Uterus (tissue), 4 donors: ENCODE measurements at places on chromosomes 3 and 15. TPM values are rescaled to one million over a fixed set of nuclear protein-coding genes. Genes with fewer than 3 reads are reported as not detected.

GRCh38 chr3:14047027-14047426 is 77.6 kb downstream of the CHCHD4 start:
- H3K27me3 ChIP-seq: no peaks in the 10 kb centered on the region
- H3K36me3 ChIP-seq: no peaks in the 10 kb centered on the region
- no peaks in the 10 kb centered on the region for H3K4me1 ChIP-seq
- no peak overlapping the region for H3K4me3 ChIP-seq
- H3K27ac ChIP-seq: no peak overlapping the region

The ZPLD1 gene
- not detected for total RNA-seq

GRCh38 chr15:99957642-99958013 is 224.4 kb upstream of the LYSMD4 start:
- H3K27ac ChIP-seq: no peak overlapping the region
- no peak for DNase-seq
- H3K27me3 ChIP-seq: no peaks in the 10 kb centered on the region
- H3K4me3 ChIP-seq: no peak overlapping the region

DNA sequence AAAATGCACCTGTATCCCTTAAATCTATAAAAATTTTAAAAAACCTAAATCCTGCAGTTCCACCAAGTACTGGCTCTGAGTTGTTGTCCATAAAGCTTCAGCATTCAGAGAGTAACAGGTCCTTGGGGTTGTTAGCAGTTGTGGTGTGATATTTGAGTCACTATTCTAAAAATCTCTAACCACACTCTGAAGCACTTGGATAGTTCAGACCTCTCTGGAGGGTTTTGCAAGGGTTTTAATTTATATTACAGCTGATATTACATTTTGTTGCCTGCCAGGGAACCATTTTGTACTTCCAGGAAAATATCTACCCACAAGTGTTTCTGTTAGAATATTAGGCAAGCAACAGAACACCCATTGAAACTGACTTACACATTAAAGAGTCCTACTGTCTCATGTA is 255.6 kb downstream of the TBL1XR1 start:
- H3K4me3 ChIP-seq: no peak overlapping the region
- no peaks in the 10 kb centered on the region for H3K36me3 ChIP-seq
- DNase-seq: no peak
- no peak overlapping the region for H3K27ac ChIP-seq

The GPR87 gene
- not detected for total RNA-seq

The CGNL1 gene
- total RNA-seq: 15.1 TPM

The SI gene
- not detected for total RNA-seq

The EPHB3 gene
- 9.4 TPM for total RNA-seq

The CMTM6 gene
- total RNA-seq: 76.2 TPM

DNA sequence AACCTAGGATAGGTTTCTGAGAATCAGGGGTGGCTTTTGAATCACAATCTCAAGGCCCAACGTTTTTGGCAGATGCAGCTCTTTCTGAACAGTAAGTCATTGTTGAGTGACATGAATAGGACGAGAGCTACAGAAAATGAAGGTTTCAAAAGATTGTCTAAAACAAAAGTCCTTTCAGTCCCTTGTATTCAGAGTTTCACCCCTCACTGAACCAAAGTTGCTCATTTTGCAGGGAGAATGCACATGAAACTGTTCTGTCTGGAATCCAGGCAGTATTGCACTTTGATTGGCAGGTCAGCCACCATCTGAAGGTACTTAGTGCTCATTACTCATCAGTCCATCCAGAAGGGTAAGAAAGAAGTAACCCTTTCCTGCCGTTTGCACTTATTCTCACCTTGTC is 24.1 kb upstream of the RASGRP1 start:
- H3K27me3 ChIP-seq: no peaks in the 10 kb centered on the region
- no peaks in the 10 kb centered on the region for H3K36me3 ChIP-seq
- no peak overlapping the region for H3K4me3 ChIP-seq
- DNase-seq: no peak
- no peaks in the 10 kb centered on the region for H3K4me1 ChIP-seq

DNA sequence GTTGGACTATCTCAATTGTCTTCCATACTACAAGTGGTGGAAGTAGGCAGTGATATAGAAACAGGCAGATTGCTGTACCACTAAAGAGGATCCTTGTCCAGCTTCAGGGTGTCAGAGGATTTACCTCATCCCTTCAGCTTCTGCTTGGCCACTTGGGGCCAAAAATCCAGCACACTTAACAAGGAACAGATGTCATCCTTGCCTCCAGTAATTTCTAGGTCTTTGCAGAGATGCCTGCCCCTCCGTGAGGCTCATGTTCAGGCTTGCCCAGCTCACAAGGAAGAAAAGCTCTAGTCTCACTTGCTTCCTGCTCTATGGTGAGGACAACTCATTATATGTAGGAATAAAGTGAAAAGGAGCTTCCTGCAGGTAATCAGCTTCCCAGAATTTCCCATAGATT is 510.3 kb downstream of the EPHA3 start:
- H3K27me3 ChIP-seq: no peaks in the 10 kb centered on the region
- no peak overlapping the region for H3K27ac ChIP-seq
- no peaks in the 10 kb centered on the region for H3K36me3 ChIP-seq

DNA sequence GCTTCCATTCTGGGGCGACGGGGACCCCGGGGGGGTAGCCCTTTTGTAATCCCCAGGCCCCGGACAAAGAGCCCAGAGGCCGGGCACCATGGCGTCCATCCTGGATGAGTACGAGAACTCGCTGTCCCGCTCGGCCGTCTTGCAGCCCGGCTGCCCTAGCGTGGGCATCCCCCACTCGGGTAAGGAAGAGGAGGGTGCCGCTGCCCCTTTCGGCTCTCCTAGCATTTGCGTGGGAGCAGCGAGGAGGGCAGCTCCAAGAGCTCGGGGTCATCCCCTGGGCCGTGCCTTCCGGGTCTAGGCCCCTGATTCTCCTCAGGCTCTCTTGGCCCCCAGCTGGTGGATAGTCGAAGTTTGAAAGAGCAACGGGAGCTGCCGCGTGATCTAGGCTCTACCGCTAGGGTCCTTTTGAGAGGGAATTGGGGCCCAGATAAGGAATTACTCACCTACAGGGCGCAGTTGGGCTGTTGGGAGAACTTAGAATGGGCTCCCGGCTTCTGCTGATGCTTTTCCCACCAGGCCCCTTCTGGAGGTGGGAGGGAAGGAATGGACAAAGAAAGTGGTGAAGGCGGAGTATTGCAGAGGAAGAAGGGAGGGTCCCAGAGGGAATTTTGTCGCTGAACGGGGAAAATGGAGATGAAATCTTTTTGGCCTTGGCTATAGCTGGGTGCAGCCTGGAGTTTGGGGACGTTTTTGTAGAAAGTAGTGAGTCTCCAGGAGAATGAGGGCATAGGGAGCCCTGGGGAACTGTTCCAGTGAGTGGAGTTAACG is 615 bp downstream of the VPS18 start:
- H3K27me3 ChIP-seq: no peaks in the 10 kb centered on the region
- peak overlapping the region; percentile 83 for H3K4me3 ChIP-seq
- peak overlapping the region; percentile 86 for H3K27ac ChIP-seq
- no peaks in the 10 kb centered on the region for H3K4me1 ChIP-seq
- no peaks in the 10 kb centered on the region for H3K36me3 ChIP-seq

DNA sequence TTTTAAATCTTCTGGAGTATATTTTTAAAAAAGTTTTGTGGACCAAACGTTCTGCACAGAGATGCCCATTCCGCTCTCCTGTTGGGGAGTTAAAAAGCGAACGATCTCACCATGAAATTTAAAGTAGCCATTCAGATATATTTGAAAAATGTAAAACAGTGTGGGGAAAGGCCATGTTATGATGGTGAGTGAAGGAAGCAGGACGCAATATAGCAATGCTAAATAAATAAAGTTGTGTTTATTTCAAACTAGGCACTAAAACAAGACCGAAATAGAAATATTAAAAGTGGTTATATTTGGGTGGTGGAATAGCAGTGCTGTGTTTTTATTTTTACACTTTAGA is 327 bp upstream of the CCDC13 start:
- H3K4me3 ChIP-seq: peak overlapping the region; percentile 51
- no peaks in the 10 kb centered on the region for H3K36me3 ChIP-seq
- no peaks in the 10 kb centered on the region for H3K4me1 ChIP-seq
- DNase-seq: no peak

DNA sequence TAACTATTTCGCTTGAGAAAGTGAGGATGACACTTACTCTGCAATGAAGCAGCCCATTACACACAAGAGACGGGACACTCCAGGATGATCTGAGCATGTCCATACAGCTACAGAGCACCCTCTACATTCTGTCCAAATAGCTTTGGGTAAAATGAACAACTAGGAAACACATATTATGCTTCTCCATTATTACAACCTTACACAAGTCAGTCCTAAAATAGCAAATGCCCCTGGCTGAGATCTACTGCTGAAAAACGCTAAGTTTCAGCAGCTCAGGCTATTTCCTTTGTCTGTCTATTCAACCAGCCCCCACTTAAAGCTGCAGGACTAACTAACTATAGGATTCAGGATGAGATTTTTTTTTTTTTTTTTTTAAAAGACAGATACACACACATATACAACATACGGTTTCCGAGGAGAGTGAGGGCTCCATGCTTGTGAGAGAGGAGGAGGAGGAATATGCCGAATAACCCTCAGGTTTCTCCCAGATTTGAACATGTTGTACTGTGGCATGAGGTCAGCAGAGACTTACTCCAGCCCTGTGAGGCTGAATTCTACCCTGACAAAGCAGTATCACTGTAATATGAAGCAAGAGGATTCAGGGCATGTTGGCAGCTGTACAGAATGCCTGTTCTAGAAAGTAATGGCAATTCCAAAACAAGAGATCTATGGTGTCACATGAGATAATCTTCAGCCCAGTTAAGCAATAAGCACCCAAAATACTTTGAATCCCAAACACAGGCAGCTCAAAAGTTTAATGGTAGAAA is 117.3 kb upstream of the PLXND1 start:
- peak overlapping the region; percentile 62 for H3K27ac ChIP-seq
- no peaks in the 10 kb centered on the region for H3K36me3 ChIP-seq
- H3K27me3 ChIP-seq: no peaks in the 10 kb centered on the region
- no peak overlapping the region for H3K4me3 ChIP-seq
- peak; percentile 72 for DNase-seq
- H3K4me1 ChIP-seq: peaks cover 3% of the 10 kb centered on the region

The PLA1A gene
- total RNA-seq: 16.5 TPM

DNA sequence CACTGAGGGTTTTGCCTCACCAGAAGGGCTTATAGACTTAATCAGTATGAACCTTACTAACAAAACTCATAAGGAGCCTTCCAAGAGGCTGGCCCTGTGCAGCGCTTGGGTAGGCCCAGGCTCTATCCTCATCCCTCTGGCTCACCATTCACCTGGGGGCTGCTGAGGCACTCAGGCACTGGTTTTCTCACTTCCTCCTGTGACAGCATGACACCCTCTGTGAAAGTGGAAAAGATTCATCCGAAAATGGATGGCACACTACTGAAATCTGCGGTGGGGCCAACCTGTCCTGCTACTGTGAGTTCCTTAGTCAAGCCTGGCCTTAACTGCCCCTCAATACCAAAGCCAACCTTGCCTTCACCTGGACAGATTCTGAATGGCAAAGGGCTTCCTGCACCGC is 41.3 kb downstream of the PSMD6 start:
- H3K27ac ChIP-seq: no peak overlapping the region
- no peak overlapping the region for H3K4me3 ChIP-seq
- no peaks in the 10 kb centered on the region for H3K4me1 ChIP-seq
- H3K36me3 ChIP-seq: no peaks in the 10 kb centered on the region
- no peaks in the 10 kb centered on the region for H3K27me3 ChIP-seq

DNA sequence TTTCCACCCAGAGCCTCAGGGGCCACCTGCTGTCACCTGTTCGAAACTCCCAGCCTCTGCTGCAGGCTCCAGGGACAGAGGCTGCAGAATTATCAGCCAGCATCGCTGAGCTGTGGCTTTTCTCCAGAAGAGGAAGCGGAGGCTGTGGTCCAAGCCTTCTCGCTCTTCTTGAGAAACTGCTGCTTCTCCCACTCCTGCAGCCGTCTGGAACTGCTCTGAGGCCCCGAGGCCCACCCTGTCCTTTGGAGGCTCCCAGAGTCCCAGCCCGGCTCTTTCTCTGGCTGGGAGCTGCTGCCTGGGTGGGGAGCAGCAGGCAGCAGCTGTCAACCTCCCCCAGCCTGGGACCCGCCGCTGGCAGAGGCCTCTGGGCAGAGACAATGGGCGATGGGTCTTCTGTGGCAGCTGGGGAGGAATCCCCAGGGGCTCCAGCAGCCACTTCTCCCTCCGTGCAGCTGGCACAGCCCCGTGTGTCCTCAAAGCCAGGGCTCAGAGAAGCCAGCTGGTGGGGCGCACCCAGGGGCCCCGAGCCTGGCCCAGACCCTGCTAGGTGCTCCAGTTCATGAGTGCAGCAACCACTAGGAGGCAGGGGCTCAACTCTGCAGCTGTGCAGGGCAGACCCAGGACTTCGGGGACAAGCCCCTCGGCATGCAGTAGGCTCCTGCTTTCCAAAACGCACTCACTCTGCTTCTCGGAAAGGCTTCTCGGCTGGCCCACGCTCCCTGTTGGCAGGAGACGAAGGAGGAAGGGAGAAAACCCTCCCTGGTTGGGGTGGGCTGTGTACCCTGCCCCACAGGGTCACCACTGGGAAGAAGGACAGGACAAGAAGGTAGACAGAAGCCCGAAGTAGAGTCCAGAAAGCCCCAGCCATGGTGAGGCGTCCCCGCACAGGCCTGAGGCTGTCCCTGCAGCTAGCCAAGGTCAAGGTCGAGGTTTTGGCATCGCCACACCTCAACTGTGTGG is 49.9 kb upstream of the FURIN start:
- no peak overlapping the region for H3K4me3 ChIP-seq
- DNase-seq: no peak
- no peaks in the 10 kb centered on the region for H3K4me1 ChIP-seq
